Nephron progenitor cell (in vitro differentiated cells): ENCODE measurements at places on chromosomes 2 and 18.

- DNase-seq = no peak
These were observed 276.8 kb upstream of the HDAC4 start for GRCh38 chr2:239677453-239678185.

GRCh38 chr2:6947929-6948676 lies 30.9 kb downstream of the RNF144A start:
- no peak for DNase-seq

DNA sequence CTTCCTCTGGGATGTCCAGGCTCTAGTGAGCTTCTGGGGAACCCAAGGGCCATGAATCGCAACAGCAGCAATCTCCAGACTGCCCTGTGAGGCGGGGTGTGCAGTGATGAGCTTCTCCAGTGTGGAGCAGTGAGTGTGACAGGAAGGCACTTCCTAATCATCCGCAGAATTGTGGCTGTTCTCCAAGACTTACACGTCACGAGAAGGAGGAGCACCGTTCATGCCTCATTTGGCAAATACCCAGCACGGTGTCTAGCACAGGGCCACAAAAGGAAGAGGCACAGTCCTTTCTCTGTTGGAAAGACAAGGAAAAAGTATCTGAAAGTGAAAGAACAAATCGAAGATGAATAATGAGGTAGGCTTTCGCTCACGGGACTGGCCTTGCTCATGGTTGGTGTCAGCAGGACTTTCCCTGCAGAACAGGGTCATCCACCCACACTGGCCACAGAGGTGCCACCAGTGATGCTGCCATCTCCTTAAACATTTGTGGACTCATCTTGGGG lies 125.1 kb upstream of the HAAO start:
- no peak for DNase-seq

- DNase-seq = peak; percentile 9
These were observed 95.9 kb upstream of the GRB14 start for GRCh38 chr2:164717000-164717803.

DNA sequence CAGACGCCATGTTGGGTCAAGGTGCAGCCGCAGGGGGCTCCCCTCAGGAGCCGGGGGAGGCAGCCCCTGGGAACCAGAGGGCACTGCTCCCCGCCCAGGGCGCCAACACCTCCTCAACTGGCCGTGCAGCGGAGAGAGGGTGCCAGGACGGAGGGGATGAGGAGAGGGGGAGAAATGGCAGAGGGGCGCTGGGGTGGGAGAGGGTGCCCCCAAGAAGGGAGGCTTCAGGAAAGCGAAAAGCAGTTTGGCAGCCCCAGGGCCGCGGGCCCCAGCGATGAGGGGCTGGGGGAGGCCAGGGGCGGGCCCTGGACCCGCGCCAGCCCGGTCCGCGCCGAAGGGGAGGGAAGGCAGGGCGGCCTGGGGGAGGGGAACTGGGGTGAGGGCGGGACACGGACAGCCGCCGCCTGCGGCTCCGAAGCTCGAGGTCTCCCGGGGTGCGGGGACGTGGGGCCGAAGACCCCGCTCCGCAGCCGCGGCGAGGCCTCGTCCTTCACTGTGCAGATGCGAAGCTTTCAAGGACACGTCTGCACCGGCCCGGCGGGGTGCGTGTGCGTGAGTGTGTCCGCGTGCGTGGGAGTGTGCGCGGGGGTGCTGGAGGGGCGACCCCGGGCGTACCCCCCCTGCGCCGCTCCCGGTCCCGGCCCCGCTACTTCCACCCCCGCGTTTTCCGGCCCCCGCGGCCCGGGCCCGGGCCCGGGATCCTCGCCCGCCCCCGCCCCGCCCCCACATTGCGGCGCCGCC lies 1.4 kb downstream of the DNMT3A start:
- DNase-seq = peak; percentile 39

DNA sequence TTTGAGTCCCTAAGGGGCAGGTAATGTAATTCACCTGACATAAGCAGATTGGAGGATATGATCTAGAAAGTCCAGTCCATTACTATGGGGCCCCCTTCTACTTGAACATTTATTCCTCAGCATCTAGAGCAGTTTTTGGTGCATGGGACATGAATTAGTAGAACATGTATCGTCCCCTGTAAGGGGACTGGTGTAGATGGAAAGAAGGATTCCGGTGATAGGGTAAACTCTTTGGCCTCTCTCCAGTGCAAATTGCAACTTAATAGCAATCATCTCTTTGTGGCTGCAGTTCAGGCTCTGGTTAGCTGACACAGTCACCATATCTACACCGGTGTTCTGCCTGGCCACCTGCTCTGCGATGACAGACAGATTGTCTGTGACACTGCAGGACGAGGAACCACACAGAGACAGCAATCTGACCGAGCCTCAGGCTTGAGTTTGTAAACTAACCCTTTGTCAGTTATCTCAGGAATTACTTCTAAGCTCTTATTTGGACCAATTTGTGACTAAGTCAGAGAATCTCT lies 6.4 kb upstream of the SLC8A1 start:
- DNase-seq = no peak

DNA sequence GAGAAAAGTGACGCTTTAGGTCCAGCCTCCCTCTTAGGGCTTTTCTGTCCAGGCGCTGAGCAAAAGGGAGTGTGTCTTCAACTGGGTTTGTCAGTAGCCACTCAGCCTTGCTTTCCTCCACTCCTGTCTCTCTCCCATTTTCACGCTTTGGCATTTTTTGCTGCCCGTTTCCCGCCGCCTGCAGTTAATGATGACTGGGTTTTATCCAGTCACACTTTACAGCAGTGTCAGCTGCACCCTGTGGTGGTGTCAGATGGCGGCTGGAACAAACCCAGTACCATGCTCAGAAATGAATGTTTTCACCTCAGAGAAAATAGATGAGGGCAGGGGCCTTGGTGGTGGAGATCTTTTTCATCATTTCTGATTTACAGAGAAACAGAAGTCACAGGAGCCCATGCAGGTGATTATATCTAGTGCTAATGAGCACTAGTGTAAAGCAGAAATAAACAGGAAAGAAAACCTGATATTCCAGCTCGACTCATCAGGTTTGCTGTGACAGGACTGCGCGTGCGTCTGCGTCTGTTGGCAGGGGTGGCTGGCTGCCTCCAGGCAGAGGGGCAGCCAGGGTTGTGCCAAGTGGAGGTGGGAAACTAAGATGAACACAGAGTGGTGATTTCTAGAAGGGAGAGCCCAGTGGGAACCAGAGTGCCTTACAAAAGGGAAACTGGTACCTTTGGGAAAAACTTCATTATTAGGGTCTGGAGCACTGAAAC lies 139.9 kb downstream of the TANC1 start:
- DNase-seq = no peak

DNA sequence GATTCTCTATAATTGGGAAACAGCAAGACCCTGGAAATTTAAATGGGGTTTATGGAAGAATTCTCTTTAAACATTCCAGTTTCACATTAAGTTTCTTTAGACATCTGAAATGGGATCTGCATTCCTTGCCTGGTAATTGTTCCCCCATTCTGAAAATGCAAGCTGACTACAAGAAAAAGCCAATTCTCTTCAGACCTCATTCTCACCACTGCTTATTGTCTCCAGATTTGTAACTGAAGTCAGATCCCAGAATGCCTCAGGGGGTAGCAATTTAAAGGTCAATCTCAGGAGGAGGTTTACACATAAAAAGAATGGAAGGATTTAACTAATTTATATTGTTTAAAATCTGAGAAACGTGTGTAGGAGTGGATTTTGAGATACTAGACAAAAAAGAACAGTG lies 41.2 kb downstream of the COL3A1 start:
- DNase-seq = no peak

GRCh38 chr18:11429876-11430275 lies 179.5 kb upstream of the SLC35G4 start:
- no peak for DNase-seq

GRCh38 chr2:77007686-77008085 lies 514.5 kb downstream of the LRRTM4 start:
- DNase-seq = no peak

DNA sequence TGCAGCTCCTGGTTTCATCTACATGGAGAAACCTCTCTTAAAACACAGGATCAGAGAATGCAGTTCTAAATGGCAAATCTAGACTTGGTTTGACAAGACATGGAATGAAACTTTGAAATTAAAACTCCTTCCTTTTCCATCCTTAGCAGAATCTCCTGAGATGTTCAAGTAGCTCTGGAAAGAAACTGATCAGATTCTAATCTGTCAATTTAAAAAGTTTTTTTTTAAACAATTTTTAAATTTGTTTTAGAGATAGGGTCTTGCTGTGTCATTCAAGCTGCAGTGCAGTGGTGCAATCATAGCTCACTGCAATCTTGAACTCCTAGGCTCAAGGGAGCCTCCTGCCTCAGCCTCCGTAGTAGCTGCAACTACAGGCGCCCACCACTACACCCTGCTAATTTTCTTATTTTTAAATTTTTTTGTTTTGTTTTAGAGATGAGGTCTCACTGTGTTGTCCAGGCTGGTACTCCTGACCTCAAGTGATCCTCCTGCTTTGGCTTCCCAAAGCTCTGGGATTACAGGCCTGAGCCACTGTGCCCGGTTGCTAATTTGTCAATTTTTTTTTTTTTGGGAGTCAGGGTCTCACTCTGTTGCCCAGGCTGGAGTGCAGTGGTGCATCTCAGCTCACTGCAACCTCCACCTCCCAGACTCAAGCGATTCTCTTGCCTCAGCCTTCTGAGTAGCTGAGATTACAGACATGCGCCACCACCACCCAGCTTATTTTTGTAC lies 216.7 kb downstream of the TGIF1 start:
- DNase-seq = no peak

- DNase-seq = no peak
These were observed 50.6 kb upstream of the FMNL2 start for GRCh38 chr2:152284398-152284797.

DNA sequence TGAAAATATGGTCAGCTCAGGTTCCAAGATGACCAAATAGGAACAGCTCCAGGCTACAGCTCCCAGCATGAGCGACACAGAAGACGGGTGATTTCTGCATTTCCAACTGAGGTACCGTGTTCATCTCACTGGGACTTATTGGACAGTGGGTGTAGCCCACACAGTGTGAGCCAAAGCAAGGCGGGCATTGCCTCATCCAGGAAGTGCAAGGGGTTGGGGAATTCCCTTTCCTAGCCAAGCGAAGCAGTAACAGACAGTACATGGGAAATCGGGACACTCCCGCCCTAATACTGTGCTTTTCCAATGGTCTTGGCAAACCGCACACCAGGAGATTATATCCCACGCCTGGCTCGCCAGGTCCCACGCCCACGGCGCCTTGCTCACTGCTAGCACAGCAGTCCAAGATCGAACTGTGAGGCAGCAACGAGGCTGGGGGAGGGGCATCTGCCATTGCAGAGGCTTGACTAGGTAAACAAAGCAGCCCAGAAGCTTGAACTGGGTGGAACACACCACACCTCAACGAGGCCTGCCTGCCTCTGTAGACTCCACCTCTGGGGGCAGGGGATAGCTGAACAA lies 57.5 kb downstream of the WDPCP start:
- DNase-seq = no peak

- no peak for DNase-seq
These were observed 49.4 kb downstream of the AGAP1 start for GRCh38 chr2:235543128-235543750.

DNA sequence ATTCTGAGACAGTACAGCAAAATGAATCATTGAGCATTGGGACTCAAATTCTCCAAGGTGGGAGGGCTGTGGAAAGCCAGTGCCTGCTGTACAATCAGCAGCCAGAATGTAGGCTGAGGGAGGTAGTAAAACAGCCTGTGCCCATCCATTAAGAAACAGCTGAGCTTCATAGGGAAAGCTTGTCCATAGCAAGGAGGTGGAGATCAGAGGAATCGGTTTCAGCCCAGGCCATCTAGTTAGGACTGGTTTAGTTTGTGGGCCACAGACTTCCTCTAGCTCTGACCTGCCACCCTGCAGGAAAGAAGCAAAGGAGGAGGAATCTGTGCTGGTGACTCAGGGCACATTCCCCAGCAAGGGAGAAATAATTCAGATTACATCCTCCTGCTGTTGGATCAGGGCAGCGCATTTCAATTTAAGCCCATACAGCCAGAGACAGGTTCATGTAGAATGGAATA lies 333.4 kb downstream of the SETBP1 start:
- no peak for DNase-seq

GRCh38 chr2:230130668-230131364 lies 62.1 kb upstream of the SLC16A14 start:
- DNase-seq = no peak

- DNase-seq = no peak
These were observed 29.0 kb downstream of the SESTD1 start for GRCh38 chr2:179235463-179236108.

- no peak for DNase-seq
These were observed 25.7 kb downstream of the RPE start for GRCh38 chr2:210028178-210028577.

- DNase-seq = no peak
These were observed 32.5 kb downstream of the ARL5A start for GRCh38 chr2:151795646-151796240.

DNA sequence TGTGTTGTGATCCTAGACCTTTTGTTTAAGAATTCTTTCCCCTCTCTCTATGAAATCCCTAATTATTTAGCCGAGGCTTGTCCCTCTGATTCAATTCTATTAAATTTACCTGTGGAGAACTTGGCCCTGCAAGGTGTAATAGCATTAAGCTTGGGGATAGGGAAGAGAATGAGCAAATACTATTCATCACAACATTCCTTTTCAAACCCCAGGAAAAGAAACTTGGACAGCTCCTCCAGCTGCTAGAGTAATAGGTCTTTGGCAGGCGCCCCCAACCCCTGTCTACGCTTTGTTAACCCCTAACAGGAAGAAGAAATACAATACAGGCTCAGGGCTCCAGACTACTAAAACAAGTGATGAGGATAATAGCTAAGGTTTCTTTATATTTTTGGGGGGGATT lies 957.0 kb downstream of the CPS1 start:
- DNase-seq = peak; percentile 11

DNA sequence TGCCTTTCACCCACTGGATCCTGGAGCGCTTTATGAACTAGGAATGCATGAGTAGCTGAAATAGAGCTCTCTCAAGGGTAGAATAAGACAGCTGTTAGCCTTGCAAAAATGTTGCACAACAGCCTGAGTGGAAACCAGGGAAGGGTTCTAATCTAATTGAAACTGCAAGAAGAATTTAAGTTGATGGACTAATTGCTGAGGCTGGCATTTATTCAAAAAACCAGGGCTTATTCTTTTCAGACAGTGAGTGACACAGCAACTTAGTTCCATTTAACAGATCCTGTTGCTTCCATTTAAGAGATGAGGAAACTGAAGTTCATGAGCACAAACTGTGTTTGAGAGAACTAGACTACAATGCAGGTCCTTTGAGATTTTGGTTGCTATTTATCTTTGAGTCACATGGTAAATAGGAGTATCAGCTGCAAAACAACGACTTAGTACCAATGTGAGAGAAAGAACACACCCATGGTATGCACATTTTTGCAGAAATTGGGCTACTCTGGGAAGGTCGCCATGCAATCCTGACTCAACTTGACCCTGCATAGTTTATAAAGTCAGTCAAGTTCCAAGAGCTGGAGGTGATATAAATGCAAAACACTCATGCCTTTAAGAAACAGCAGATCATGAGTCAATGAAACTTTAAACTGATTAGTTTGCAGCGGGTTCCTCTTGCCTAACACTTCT lies 76.4 kb upstream of the PARD3B start:
- DNase-seq = no peak
